WTC11 (cell line): ENCODE measurements at places on chromosomes 11 and 22.

- peak within 1 kb of the TSS; percentile 59 for H3K4me3 ChIP-seq
- H3K27me3 ChIP-seq, result peaks cover 87% of the 10 kb centered on the region
- H3K27ac ChIP-seq, result no peak within 1 kb of the TSS
- peak; percentile 50 for DNase-seq
- peaks cover 15% of the 10 kb centered on the region for H3K4me1 ChIP-seq
- peaks cover 5% of the 10 kb centered on the region for H3K36me3 ChIP-seq
Measured at GRCh38 chr11:2139123-2139521, at the start of gene IGF2. Gene IGF2 (minus strand): TSS chr11:2139389. CDS start chr11:2135523, 3,866 bp downstream.

- no peak overlapping the region for H3K27ac ChIP-seq
- H3K4me1 ChIP-seq, result peaks cover 45% of the 10 kb centered on the region
- peaks cover 8% of the 10 kb centered on the region for H3K27me3 ChIP-seq
- H3K4me3 ChIP-seq, result no peak overlapping the region
- DNase-seq, result no peak
Measured at GRCh38 chr22:49264696-49265095, 563.0 kb downstream of the BRD1 start.

GRCh38 chr22:20919718-20920117, 2.5 kb downstream of the CRKL start:
- H3K4me1 ChIP-seq, result peaks cover 44% of the 10 kb centered on the region
- H3K36me3 ChIP-seq, result peaks cover 22% of the 10 kb centered on the region; the same call in 1 of the 2 replicates
- H3K27me3 ChIP-seq, result no peaks in the 10 kb centered on the region; the same call in 1 of the 2 replicates
- H3K27ac ChIP-seq, result peak overlapping the region; percentile 80
- peak overlapping the region; percentile 95 for H3K4me3 ChIP-seq
- no peak for DNase-seq

DNA sequence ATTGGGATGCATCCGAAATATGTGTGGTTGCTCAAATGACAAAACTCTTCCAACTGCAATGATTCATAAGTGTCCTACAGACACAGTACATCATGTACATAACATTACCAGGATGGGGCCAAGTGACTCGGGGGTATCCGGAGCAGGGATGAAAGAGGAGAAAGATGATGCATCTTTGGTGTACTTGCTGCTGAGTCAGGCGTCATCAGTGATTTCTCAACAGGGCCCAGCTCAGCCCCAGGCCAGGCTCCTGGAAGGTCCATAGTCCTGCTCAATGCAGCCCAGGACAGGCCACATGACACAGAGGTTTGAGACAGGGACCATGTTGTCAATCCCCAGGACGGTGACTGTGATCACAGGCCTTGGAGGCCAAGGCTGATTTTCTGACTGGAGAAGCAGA, 59.3 kb downstream of the GGTLC2 start:
- H3K4me1 ChIP-seq, result no peaks in the 10 kb centered on the region
- H3K27me3 ChIP-seq, result peaks cover 99% of the 10 kb centered on the region
- H3K36me3 ChIP-seq, result no peaks in the 10 kb centered on the region
- no peak for DNase-seq
- H3K27ac ChIP-seq, result no peak overlapping the region

GRCh38 chr11:77175021-77175842, 47.2 kb downstream of the MYO7A start:
- DNase-seq, result no peak
- H3K36me3 ChIP-seq, result no peaks in the 10 kb centered on the region; the same call in 1 of the 2 replicates
- H3K27ac ChIP-seq, result peak overlapping the region; percentile 88

DNA sequence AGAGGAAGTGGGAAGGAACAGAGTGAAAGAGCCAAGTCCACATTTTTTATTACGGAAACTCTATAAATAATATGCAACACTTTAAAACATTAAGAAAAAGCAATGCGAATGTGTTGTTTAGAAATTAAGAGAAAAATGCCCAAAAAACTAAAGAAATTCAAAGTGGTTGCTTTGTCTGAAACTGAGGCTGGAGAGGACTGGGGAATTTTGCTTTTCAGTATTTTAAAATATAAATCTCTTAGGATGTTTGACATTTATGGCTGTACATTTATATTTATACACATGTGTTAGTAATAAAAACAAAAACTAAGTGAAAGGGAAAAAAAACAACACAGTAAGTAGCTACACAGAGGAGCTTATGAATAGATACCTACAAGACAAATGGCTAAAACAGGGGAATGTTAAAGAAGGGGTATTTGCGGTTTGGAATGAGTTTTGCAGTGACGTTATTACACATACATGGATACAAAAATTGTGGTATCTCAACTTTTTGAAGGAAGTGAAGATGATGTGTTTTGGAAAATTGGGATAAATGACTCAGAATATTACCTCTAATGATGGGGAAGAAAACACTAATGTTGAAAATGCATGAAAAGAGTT, 97.0 kb upstream of the DRD2 start:
- DNase-seq, result no peak
- H3K4me1 ChIP-seq, result peaks cover 19% of the 10 kb centered on the region
- H3K36me3 ChIP-seq, result no peaks in the 10 kb centered on the region
- no peak overlapping the region for H3K27ac ChIP-seq

DNA sequence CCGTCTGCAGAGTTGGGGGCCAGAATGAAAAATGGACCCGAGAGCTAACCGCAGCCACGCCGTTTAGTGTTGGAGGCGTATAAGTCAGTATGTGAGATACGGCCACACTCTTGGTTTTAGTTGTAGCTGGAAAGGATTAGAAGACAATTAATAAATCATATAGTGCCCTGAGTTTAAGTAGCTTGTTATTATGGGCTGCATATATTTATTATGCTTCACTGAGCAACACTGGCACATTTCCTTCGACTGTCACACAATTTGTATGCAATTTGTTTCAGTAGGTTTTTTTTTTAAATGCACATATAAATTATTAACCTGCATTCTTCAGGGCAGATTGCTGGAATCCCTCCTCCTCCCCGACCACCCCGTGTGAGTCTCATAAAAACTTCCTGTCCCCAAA, 56.9 kb downstream of the PKNOX2 start:
- DNase-seq, result no peak
- H3K27me3 ChIP-seq, result peaks cover 6% of the 10 kb centered on the region; the same call in 1 of the 2 replicates
- H3K36me3 ChIP-seq, result no peaks in the 10 kb centered on the region
- H3K4me1 ChIP-seq, result peaks cover 46% of the 10 kb centered on the region
- no peak overlapping the region for H3K4me3 ChIP-seq

DNA sequence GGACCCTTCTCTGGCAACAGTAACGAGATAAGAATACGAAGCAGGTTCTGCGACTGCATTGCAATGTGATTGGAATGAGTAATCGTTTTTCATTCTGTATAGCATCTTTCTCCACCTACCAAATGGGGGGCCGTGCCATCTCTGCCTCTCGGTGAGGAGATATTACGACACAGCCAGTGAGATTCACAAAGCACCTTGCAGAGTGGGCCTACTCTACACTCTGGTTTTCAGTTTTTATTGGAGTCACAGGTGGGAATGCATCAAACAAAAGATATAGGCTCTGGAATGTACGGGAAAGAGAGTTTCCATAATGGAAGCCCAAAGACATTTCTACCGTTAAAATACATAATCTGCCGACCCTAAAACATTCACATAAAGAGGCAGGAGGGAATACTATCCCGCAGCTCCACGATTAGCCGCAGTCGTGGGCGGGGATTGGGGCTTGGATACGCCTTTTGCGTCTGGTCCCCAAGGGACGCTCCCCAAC, 423 bp upstream of the RTN3 start:
- no peaks in the 10 kb centered on the region; the same call in none of the 2 replicates for H3K27me3 ChIP-seq
- no peaks in the 10 kb centered on the region for H3K36me3 ChIP-seq
- DNase-seq, result no peak
- peaks cover 21% of the 10 kb centered on the region for H3K4me1 ChIP-seq
- H3K27ac ChIP-seq, result peak overlapping the region; percentile 96
- peak overlapping the region; percentile 93 for H3K4me3 ChIP-seq

DNA sequence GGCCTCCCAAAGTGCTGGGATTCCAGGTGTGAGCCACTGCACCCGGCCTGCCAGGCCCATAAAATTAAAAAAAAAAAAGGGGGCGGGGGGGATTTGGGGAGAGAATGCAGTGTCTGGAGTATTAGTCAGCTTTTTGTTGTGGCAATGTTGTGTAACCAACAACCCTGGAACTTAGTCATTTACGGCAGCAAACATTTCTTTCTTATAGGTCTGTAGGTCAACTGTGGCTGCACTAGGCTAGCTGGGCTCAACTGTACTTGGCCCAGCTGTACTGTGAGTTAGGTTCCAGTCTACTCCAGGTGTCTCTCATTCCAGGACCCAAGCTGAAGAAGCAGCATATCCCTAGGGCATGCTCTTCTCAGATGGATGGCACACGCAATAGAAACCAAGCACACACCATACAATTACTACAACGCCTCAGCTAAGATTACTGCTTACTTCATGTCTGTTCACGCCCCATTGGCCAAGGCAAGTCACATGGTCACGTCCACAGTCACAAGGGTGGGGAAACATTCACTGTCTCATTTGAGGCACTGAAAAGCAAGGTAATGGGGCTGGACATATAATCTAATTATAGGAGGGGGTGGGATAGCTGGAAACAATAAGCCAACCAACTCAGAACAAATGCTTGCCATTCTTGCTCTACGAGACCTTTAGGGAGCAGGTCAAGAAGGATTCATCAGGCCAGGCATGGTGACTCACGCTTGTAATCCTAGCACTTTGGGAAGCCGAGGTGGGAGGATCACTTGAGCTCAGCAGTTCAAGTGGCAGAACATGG, 10.4 kb upstream of the SPINDOC start:
- no peaks in the 10 kb centered on the region for H3K36me3 ChIP-seq
- H3K27ac ChIP-seq, result no peak overlapping the region
- DNase-seq, result no peak
- peaks cover 23% of the 10 kb centered on the region for H3K27me3 ChIP-seq

DNA sequence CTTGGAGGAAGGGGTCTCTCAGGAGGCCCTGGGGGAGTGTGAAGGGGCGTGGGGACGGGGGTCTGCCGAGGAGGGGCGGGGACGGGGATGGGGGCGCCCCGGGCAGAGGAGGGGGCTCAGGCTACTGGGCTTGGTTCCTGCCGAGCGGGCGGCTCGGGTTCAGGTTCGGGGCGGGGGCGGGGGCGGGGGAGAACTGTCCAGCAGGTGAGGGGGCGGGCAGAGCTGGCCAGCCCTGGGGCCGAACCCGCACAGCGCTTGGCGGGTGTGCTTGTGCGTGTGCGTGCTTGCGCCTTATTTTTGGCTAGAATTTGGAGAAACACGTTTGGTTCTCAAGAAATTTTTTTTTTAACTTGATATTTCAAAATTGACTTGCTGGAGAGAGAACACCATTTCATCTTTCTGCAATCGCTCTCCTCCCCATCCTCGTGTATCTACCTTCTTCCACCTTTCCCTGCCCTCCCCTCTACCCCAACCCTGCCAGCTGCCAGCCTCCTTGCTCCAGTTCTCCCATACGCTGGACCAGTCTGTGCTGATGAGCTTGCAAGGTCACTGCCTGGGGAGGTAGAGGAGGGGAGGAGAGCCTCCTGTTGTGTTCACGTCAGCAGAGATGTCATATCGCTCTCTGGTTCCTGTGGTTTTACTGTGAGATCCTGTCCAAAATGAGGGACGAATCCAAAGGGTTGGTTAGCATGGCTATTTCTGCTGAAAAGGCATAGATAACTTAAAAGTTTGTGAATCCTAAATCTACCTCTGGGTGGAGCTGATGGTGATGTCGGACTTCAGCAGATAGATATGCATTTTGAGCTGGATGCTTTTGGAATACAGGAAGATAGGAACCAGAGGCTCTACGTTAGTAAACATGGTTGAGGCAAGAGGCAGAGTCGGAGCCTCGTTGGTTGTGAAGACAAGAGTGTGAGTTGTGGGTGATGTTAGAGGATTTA, 668 bp downstream of the MADD start:
- peak overlapping the region; percentile 76 for H3K27ac ChIP-seq
- H3K27me3 ChIP-seq, result no peaks in the 10 kb centered on the region
- H3K36me3 ChIP-seq, result peaks cover 13% of the 10 kb centered on the region
- peak overlapping the region; percentile 75 for H3K4me3 ChIP-seq

DNA sequence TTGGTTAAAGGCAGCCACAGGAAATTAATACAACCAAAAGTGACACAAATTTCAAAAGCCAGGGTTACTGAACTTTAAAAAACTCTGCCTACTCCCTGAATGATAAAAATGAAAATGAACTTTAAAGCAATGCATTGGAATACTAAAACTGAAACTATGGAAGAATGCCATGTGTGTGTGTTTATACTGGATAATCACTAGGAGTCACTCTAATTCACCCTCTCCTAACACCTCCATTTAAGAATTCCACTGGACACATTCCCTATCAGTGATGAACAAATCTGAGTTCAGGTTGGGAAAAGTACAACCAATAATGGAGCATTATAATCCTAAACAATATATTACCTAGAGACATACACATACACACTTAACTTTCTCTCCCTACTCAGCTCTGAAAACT, 27.5 kb upstream of the PLAAT3 start:
- no peaks in the 10 kb centered on the region for H3K4me1 ChIP-seq
- H3K36me3 ChIP-seq, result peaks cover 52% of the 10 kb centered on the region
- H3K27me3 ChIP-seq, result no peaks in the 10 kb centered on the region
- H3K4me3 ChIP-seq, result no peak overlapping the region
- no peak overlapping the region for H3K27ac ChIP-seq
- no peak for DNase-seq

- H3K4me3 ChIP-seq, result no peak overlapping the region
- DNase-seq, result no peak
- peaks cover 2% of the 10 kb centered on the region for H3K4me1 ChIP-seq
- peaks cover 4% of the 10 kb centered on the region; the same call in 1 of the 2 replicates for H3K27me3 ChIP-seq
Measured at GRCh38 chr22:36829370-36830002, 12.7 kb upstream of the PVALB start.

DNA sequence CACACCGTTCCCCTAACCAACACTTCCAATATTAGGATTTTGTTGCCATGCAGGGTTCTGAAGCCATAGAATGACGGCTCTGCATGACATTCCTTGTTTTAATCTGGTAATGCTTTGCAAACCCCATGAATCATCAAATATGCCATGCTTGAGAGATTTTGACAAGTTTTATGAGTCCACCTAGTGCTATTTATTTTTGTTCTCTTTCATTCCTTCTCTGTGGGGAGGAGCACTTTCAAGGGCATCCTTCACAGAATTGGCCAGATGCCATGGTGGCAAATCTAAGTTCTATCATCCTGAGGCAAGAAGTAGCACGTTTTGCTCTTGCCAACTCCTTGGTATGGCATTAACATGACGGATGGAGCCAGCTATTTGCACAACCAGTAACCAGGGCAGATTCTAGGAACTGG, 268.4 kb downstream of the FAM76B start:
- no peak overlapping the region for H3K4me3 ChIP-seq
- DNase-seq, result no peak
- no peaks in the 10 kb centered on the region for H3K4me1 ChIP-seq
- H3K27me3 ChIP-seq, result no peaks in the 10 kb centered on the region

- no peak overlapping the region for H3K27ac ChIP-seq
- no peaks in the 10 kb centered on the region for H3K4me1 ChIP-seq
- no peak overlapping the region for H3K4me3 ChIP-seq
- no peak for DNase-seq
Measured at GRCh38 chr11:69854713-69855112, 35.5 kb upstream of the FGF3 start.

GRCh38 chr11:122276221-122276620, 160.2 kb upstream of the BLID start:
- no peaks in the 10 kb centered on the region for H3K27me3 ChIP-seq
- H3K4me1 ChIP-seq, result peaks cover 8% of the 10 kb centered on the region
- H3K27ac ChIP-seq, result no peak overlapping the region
- H3K4me3 ChIP-seq, result no peak overlapping the region

DNA sequence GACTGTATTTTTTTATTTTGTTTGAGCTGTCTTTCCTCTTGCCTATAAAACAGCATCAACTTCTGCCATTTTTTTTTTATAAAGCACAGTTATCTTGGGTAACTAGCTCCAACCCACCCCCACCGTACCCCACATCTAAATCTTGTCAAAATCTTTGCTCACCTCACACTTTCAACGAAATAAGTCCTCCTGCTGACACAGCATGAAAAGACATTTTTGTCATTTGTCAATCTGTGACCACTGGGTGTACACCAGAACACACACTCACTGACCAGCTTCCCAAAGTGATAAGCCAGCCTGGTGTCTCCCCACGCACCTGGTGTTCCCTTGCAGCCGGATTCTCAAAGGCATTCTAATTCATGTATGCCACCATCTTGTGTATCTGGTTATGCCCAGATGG, 1.7 kb upstream of the TECTA start:
- no peak overlapping the region for H3K4me3 ChIP-seq
- H3K27me3 ChIP-seq, result no peaks in the 10 kb centered on the region
- no peak for DNase-seq
- no peaks in the 10 kb centered on the region for H3K36me3 ChIP-seq
- no peak overlapping the region for H3K27ac ChIP-seq
